ENCODE measurements at places on chromosomes 7 and 10.

GRCh38 chr7:139396323-139396951 is 36.7 kb downstream of the LUC7L2 start:
- DNase-seq = no peak

DNA sequence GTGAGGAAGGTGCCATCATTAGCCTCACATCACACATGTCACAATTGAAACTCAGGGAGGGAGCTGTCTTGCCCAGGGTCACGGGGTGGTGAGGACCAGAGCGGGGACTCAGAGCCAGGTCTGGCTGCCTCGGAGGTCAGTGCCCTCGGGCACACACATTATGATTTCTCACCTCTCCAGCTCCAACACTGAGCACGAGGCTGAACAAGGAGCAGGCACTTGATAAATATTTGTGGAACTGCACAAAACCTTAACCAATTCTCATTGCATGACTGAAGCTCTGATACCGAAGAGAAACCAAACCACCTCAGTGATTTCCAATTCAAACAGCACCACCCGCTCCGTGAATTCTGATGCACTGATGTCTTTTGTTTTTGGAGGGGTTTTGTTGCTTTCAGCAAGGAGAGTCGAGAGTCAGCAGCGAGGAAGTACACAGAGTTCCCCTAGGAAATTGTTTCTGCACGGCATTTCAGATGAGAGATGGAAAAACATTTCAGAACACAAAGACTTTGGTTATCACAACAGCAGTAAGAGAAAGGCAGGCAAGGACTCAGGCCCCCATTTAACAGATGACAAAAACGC is 55.3 kb upstream of the ZMIZ1 start:
- DNase-seq = no peak

DNA sequence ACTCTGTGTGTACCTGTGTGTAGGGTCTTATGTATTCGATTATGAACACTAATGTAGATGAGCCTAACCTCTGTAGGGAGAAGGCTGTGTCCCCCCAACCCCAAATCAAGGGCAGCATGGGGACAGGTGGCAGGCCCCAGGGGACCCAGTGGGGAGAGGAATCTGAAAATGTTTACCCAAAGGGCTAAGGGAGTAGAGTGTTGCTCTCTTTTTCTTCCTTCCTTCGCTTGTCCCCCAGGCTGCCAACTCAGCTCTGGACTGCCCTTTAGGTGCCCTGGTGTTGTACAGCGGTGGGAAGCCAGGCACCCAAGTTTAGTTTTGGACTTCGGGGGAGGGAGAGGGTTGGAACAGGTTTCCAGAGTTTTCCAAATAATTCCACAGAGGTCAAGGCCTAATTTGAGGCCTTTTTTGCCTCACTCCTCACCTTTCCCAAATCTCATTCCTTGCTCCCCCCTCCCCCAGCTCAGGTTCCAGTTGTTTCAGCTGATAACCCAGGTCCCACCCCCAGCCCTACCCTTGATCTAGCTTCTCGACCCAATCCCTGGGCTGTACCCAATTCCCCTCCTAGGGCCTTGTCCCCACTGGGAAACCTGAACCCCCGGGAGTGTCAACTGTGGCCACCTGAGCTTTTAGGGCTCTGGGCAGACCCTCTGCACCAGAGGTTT is 9.1 kb upstream of the PAX2 start:
- DNase-seq = no peak

- DNase-seq = no peak
Observed at GRCh38 chr10:34826857-34827766, 12.0 kb upstream of the PARD3 start.

- no peak for DNase-seq
Observed at GRCh38 chr7:84669177-84669732, 474.7 kb upstream of the SEMA3A start.

- DNase-seq = no peak
Observed at GRCh38 chr7:33420311-33420940, 291.1 kb downstream of the BBS9 start.

DNA sequence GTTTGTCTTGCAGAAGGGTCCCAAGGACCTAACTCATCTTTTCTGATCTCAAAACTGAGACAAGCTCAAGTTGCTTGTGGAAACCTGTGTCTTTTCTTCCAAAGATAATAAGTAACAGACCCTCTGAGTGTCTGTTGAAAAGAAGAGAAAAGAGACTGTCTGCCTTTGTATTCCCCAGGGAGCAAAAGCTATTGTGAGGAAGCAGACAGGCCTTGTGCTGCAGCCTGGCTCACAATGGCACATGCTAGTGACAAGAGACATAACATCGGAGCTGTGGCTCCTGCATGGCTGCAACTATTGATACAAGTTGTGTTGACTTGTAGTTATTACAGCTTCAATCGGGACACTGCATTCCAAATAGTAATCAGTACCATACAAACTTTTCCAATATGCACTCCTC is 202.9 kb downstream of the DKK1 start:
- no peak for DNase-seq

DNA sequence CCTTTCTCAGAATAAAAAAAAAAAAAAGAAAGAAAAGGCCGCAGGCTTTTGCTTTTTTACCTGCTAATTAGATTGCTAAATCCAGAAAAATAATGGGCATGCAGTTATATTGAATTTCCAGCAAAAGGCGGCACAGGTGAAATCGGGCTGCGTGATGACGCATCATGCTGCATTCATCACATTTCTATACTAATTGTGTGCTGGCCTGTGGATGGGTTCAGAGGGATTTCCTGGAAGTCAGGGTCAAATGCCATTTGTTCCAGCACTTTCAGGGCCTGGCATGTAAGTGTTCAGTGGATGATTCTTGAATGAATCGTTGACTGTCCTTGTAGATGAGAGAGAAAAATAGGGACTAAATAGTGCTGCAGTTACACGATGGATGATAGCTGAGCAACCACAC is 292.7 kb downstream of the CAMK1D start:
- DNase-seq = no peak

DNA sequence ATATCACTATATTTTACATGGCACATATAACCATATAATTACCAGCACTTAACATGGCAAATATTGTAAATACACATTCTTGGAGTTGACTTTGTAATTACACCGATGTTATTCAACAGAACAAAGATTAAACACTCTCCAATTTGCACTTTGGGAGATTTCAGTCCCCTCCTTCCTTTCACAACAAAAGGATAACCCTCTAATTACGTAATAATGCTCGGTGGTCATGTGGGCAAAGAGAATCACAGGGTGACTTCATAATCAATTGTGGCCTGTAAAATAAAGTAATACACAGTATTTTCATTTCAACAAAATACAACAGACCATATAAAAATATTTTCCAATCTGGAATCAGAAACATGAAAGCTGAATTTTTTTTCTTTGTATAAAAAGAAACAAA is 73.2 kb downstream of the RHOBTB1 start:
- DNase-seq = no peak

- no peak for DNase-seq
Observed at GRCh38 chr7:143012001-143012400, 14.9 kb downstream of the OR9A2 start.

- DNase-seq = peak; percentile 39
Observed at GRCh38 chr10:794382-794956, 105.0 kb upstream of the DIP2C start.

DNA sequence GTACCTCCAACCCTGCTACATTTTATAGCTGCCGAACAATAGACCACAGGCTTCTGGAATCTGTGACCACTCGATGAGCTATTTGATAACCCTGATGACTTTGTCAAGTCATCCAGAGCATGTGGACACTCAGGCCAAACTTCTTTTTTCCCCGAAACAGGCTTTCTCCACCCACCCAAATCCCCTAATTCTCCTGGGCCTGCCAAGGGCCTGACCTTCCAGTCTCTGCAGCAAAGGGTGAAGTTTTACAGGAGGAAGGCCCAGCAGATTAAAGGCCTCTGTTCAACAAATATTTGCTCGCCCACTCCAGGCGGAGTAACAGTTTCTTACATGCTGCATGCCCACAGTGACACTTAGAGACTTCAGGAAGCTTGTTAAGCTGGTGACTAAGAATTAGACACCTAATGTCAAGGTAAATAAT is 2.0 kb downstream of the JCAD start:
- no peak for DNase-seq

- no peak for DNase-seq
Observed at GRCh38 chr10:20396701-20397100, 500.4 kb downstream of the NEBL start.

- DNase-seq = no peak
Observed at GRCh38 chr7:22833113-22833855, 10.6 kb upstream of the TOMM7 start.

GRCh38 chr7:37047260-37047659 is 323.0 kb upstream of the AOAH start:
- no peak for DNase-seq

- no peak for DNase-seq
Observed at GRCh38 chr10:9043466-9043865, 989.0 kb downstream of the GATA3 start.

DNA sequence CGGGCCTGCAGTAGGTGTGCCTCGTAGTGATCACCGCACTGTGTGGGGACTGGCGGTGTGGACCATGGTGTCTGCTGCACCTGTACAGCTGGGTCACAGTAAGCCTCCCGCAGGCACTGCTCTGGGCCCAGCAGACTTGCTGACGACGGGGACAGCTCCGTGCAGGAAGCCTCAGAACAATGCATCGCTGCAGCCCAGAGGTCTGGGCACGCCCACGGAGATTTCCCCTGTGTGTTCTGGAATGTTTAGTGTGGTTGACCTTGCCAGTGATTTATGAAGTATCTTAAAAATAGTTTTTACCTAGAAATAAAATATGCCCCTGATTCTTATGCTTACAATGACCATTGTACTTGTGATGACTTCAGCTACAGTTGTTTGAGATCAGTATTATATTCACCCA is 59.1 kb upstream of the ZNF32 start:
- no peak for DNase-seq

- DNase-seq = no peak
Observed at GRCh38 chr10:45253183-45253914, 62.1 kb downstream of the OR13A1 start.

- no peak for DNase-seq
Observed at GRCh38 chr10:10141782-10142382, 875.8 kb upstream of the CELF2 start.

GRCh38 chr7:88075216-88075615 is 141.2 kb downstream of the ADAM22 start:
- DNase-seq = no peak
